ENCODE measurements at places on chromosomes 13 and 19.

- no peaks in the 10 kb centered on the region for H3K27me3 ChIP-seq
- H3K27ac ChIP-seq = no peak overlapping the region
- no peak overlapping the region for H3K4me3 ChIP-seq
- DNase-seq = no peak
- no peaks in the 10 kb centered on the region for H3K36me3 ChIP-seq
Observed at GRCh38 chr13:99046851-99047250, 69.0 kb upstream of the DOCK9 start.

- no peaks in the 10 kb centered on the region for H3K36me3 ChIP-seq
- H3K4me1 ChIP-seq = peaks cover under 1% of the 10 kb centered on the region
- H3K27ac ChIP-seq = no peak overlapping the region
Observed at GRCh38 chr19:7665076-7665475, 3.8 kb upstream of the RETN start.

DNA sequence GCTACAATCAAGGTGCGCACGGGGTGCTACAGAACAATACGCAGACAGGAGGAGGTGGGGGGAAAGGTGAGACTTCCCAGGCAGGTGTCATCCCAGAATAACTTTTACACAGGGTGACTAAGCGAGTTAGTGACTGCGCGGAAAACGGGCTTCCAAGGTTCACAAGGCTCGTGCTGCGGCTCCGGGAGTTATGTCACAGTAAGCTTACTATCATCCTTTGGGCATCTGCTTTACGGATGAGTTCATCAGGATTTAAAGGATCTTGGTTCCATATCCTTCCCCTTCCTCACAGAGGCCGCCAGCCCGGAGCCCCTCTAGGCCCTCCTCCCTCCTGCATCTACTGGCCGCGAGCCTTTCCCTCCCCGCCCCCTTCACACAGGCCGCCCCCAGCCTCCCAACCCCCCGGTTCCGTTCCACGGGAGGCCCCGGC, 474 bp upstream of the IFT88 start:
- peak overlapping the region; percentile 64 for H3K4me3 ChIP-seq
- H3K4me1 ChIP-seq = peaks cover 7% of the 10 kb centered on the region
- no peaks in the 10 kb centered on the region for H3K27me3 ChIP-seq
- H3K36me3 ChIP-seq = no peaks in the 10 kb centered on the region

DNA sequence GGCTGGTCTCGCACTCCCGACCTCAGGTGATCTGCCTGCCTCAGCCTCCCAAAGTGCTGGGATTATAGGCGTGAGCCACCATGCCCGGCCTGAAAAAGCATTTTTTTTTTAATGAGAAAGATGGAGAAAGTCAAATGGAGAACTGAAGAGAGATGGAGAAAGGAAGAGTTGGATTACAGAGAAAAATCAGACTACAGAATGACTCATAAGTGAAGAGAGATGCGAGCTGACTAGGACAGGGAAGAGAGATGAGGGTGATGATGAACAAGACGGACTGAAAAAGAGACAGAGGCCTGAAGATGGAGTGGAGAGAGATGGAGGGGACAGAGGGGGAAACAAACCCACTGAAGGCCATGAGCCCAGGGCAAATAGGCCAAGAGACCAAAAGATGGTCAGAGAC, 1.5 kb downstream of the DHX34 start:
- no peak overlapping the region for H3K27ac ChIP-seq
- peaks cover 11% of the 10 kb centered on the region for H3K4me1 ChIP-seq
- peaks cover 7% of the 10 kb centered on the region for H3K27me3 ChIP-seq
- H3K4me3 ChIP-seq = no peak overlapping the region

- no peak overlapping the region for H3K27ac ChIP-seq
- no peaks in the 10 kb centered on the region for H3K36me3 ChIP-seq
- no peak overlapping the region for H3K4me3 ChIP-seq
- DNase-seq = no peak
- no peaks in the 10 kb centered on the region for H3K27me3 ChIP-seq
Observed at GRCh38 chr13:85366759-85367417, 432.3 kb downstream of the SLITRK6 start.

All from neural progenitor cell (in vitro differentiated cells).